ENCODE measurements at places on chromosomes 7 and 10. TPM values are rescaled to one million over a fixed set of nuclear protein-coding genes. Genes with fewer than 3 reads are reported as not detected.

DNA sequence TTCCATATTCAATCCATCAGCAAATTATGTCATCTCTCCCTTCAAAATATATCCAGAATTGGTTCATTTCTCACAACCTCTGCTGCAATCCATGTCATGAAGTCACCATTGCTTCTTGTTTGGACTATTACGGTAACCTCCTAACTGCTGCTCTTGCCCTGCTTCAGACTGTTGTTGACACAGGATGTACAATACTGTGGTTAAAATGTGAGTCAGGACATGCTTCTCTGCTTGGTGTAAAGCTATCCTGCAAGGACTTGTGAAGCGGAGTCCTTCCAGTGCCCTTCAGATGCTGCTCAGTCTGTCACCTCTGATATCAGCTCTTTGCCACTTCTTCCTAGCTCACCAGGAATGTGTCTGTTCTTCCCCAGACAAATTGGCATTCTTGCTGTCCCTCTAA, 10.4 kb upstream of the NXPH1 start:
- no peak for DNase-seq

GRCh38 chr10:26300001-26300400, 83.4 kb downstream of the GAD2 start:
- DNase-seq: no peak

DNA sequence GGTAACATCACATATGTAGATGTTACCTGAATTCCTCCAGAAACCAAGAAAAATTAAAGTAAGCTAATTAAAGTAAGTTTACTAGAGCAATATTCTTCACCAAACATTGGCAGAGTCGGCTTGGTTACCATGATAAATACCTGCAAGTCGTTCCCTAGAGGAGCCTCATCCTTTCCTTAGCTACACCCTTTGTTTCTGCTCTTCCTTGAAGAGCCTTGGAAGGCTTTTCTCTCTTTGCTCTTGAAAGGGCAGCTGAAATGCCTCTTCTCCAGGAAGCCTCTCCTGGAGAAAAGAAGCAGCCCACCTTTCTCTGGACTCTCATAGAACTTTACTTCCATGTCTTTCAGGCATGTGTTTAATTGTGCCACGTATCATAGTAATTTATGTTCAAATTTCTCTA, 34.9 kb upstream of the CALD1 start:
- no peak for DNase-seq

NPY gene
- total RNA-seq: not detected

CDC14C gene
- not detected for total RNA-seq

CNOT4 gene
- total RNA-seq: 32.0 TPM

ZC3HAV1 gene
- 3.0 TPM for total RNA-seq
